ENCODE measurements at places on chromosomes 2 and 18.

DNA sequence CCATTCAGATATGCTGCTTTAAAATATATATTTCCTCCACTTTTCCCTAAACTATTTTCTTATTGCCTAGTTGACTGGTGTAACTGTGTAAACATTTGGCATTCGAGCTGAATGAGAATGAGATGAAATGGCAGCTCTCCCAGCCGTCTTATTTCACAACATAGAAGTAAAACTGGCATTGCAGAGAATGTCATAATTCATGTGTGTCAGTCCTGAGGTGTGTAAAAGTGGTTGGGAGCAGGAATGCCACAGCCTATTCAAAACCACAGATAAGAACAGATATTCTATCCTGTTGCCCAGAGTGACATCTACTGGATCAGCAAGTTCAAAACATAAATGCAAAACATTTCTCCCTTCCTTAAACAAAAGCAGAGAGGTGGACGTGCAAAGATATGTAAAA lies 565.5 kb upstream of the CHAC2 start:
- no peak for DNase-seq

GRCh38 chr2:174802459-174802858 lies 38.2 kb upstream of the CHRNA1 start:
- DNase-seq, result no peak

- no peak for DNase-seq
These were observed 1.5 kb upstream of the PTPN2 start for GRCh38 chr18:12885500-12885899.

DNA sequence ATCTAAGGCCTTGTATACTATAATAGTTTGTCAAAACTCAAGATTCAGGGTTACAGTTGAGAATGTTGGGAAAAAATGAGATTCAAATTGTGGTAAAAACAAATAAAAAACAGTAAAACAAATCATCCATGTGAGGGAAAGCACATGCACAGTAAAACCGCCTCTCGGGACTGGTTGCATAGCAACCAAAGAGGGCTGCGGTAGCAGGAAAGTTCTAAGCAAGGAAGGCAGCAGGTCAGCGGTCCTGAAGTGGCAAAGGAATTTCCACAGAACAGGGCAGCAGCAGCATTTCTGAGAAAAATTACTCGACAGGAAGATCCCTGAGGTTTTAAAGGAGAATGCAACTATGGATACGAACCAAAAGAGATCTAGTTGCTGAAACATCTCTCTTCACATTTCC lies 93.7 kb downstream of the DYNAP start:
- DNase-seq, result no peak

DNA sequence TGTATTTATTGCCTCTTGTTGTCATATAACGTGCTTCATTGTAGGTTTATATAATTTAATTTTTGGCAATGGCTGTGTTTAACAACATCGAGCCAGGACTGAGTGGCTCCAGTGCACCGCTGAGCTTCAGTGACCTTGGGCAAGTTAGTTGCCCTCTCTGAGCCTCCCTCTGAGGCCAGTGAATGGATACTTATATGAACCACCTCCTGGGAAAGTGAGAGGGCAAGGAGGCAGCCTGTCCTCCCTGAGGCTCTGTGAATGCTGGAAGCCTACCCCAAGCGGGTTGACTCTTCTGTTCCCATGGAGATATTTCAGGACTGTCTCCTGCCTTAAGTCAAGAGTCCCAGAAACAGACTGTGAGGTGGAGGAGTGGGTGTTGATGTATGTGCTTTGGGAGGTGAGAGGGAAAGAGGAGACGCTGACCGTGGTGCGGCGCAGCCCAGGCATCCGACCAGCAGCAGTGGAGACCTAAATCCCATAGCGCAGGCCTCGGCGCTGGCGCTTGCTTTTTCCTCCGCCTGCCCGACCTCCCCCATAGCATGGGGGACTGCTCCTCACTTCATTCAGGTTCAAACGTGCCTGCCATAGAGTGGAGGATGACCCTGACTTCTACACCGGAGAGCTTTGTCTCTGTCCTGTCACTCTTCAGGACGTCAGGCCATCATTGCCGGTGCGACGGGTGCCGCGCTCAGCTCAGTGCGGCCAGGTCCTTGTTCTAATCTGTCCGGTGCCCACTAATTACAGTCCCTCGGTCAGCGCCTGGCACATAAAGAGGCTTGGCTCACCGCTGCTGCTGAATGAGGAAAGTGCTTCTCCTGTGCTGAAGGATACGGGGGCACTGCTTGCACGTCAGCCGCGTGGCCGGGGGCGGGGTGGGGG lies 167.3 kb upstream of the HS6ST1 start:
- DNase-seq, result no peak

DNA sequence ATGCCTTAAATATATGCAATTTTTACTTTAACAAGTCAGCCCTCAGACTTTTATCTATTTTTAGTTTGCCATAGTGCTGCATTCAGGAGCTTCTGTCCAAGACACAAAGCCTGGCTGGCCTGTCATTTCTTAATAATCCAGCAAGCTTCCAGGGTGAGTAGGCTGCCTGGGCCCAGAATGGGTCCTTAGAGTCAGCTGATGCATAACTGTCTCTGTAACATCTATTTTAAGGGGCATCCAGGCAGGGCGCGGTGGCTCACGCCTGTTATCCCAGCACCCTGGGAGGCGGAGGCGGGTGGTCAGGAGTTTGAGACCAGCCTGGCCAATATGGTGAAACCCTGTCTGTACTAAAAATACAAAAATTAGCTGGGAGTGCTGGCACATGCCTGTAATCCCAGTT lies 11.8 kb upstream of the GNLY start:
- DNase-seq, result no peak

GRCh38 chr2:98464772-98465310 lies 20.2 kb downstream of the INPP4A start:
- DNase-seq, result no peak

GRCh38 chr18:6270771-6271216 lies 143.9 kb downstream of the L3MBTL4 start:
- no peak for DNase-seq

DNA sequence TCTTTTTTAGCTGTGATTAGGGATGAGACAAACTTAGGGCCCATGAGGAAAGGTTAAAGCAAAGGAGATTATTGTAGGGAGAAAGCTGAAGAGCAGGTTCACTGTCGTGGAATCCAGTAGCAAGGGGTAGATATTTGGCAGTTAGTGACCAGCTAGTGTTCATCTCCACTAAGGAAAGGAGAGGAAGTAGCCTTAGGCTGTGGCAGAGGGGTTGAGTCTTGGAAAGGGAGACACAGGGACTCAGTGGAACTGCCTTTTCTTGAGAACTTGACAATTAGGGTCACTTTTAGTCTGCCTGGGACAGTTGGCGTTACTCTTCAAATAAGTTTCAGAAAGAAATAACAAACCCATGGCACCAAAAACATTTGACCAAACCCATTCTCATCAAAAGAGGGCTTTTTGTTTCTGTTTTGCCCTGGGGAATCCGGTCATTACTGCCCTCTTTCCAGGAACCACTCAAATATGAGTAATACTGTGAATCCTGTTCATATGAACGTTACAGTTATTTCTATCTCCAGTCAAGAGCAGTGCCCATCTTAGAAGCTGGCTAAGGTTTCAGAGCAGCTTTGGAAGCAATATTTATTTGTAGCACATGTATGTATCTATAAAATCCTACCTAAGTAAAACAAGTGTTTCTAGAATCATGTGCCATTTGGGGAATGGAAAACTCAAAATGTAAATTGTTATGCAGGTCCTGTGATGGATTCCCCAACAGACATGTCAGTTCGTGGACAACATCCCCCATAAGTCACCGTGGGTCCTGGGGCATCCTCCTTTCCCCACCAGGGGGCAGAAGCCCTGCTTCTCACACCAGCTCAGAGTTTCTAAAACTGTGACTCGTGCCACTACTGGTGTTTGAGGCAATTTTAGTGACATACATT lies 77.3 kb upstream of the PHLPP1 start:
- no peak for DNase-seq

GRCh38 chr2:43331422-43331821 lies 105.0 kb upstream of the ZFP36L2 start:
- DNase-seq, result no peak

DNA sequence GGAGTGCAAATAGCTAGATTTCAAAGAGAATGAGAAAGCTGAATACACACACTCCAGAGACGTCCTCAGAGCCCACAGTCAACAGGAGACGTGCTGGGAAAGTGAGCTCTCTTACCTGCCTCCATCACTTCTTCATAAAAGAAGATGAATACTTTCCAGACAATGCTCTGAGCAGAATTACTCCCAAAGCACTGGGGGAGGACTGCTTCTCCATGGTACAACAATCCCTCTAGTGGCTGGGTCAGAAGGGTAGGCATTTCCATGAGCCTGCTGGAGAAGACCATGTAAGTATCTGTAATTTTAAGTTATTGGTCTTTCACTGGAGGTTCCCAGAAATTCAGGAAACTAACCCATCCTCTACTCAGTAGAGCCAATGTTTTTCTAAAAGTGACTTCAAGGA lies 190.3 kb downstream of the RBM43 start:
- DNase-seq, result no peak

DNA sequence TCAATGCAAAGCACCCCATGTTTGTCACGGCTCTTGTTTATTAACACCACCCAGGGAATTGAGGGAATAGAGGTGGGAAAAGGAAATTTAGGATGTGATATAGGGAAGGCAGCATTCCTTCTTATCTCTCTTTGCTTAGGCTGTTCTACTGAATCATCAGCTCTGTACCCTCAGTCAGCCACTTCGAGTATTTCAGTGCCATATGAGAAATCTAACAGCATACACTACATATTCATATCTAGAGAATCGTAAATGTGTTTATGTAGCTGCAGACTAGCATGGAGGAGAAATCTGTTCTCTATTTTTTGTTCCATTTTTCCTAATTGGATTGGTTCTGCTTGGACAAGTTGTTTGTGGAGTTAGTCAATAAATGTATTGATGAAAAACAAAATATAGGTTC lies 187.8 kb downstream of the CTNNA2 start:
- no peak for DNase-seq

GRCh38 chr2:1489486-1489885 lies 76.2 kb downstream of the TPO start:
- DNase-seq, result no peak

- no peak for DNase-seq
These were observed 260.3 kb downstream of the MYCN start for GRCh38 chr2:16200554-16201193.

DNA sequence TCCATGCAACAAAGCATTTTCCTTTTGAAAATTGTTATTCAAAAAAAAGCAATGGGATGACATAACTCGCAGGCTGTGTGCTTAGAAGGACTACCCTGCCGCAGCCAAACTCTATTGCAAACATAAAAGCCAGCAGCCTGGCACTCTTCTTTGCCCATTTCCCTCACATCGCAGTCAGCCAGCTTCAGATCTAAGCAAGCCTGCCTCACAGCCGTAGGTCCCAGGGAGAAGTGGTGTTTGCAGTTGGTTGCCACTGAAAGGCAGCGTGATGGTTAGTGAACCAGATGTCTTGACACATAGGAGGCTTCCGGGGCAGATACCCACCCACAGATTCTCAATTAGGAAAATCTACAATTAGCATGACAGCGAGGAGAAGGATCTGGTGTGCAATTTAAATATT lies 655.2 kb downstream of the RNF144A start:
- no peak for DNase-seq

DNA sequence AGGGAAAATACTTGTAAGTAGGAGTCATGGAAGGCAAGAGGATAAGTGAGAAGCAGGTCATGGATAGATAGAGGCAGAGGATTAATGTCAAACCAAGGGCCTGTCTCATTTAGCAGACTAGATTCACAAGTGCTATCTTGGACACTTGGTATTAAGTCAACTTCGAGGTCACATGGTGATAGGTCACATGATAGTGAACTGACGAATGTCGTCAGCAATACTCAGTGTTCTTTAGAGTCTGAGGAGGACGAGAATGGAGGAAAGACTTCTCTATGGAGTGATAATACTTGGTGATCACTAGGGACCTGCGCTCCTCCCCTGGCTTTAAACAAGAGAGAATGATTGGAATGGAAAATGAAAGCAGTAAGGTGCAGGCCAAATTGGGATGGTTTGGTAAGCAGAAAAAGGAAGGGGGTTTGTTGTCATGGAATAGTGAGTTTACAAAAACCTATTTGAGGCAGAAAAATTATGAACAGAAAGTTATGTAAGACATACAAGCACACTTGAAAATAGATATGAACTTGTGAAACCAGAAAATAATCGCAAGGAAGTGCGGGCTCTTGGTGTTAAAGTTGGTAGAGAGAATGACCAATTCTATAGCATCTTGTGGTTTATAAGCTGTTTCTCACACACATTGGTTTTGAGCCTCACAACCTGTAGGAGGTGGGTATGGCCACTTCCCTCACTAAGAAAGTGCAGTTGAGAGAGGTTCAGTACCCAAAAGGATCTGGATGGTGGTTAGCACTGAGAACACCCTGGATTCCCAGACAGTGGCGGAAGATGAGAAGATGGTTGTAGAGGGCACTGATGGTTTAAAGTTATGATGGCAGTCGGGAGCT lies 141.5 kb downstream of the WDSUB1 start:
- DNase-seq, result no peak

DNA sequence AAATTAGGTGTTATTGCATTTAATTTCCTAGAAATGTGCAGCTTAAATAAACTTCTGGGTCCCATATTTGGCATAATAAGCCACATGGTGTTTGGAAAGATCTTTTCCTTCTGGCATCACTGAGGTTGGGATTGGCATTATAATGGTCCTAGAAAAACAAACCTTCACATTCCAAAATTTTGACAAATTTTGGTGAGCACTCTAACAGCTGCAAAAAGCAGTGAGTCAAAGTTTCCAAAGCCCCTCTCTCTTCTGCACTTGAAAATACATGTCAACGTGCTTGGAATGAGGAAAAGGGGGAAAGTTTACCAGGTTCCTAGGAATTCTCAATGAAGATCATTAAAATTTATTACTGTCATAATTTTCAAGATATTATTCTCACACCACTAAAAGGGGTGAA lies 77.8 kb upstream of the STK17B start:
- DNase-seq, result no peak

GRCh38 chr2:231167745-231168459 lies 30.5 kb upstream of the ARMC9 start:
- DNase-seq, result no peak

DNA sequence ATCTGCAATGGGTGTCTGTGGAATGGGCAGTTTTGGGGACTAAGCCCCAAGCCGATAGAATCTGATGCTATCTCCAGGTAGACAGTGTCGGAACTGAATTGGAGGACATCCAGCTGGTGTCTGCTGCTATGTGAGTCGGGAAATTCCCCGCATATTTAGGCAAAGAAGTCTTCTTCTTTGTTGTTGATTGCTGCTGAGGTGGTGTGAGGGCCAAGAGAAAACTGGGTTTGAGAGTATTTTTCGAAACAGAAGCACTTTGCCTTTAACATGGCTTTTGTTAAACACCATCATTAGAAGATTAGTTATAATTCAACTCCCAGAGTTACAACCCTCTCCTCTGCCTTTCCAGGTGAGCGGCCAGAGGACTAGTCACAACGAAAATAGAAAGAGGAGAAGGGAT lies 49.4 kb upstream of the ACTR3 start:
- DNase-seq, result no peak

DNA sequence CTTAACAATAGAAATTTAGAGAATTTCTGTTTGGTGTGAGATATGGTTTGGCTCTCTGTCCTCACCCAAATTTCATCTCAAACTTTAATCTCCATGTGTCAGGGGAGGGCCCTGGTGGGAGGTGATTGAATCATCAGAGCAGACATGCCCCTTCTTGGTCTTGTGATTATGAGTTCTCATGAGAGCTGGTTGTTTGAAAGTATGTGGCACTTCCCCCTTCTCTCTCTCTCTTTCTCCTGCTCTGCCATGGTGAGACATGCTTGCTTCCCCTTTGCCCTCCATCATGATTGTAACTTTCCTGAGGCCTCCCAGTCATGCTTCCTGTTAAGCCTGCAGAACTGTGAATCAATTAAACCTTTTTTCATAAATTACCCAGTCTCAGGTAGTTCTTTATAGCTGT lies 524.7 kb upstream of the ACVR2A start:
- DNase-seq, result no peak

Data from stimulated activated CD4-positive, alpha-beta T cell treated with anti-CD3 and anti-CD28 coated beads, TNF-alpha, amount 100 ng/mL, for 1 hour (primary cell).